Skin of body (tissue), 3 donors: ENCODE measurements at places on chromosomes 2 and 18. TPM values are rescaled to one million over a fixed set of nuclear protein-coding genes. Genes with fewer than 3 reads are reported as not detected.

- DNase-seq, result no peak
These were observed 404.7 kb downstream of the BCL11A start for GRCh38 chr2:60148716-60149115.

- no peak for DNase-seq
These were observed 13.8 kb upstream of the MALT1 start for GRCh38 chr18:58657494-58657893.

PLGLB1 gene
- total RNA-seq, result 5.4 TPM

GPR45 gene
- total RNA-seq, result not detected
